ENCODE measurements at places on chromosomes 4 and X.

DNA sequence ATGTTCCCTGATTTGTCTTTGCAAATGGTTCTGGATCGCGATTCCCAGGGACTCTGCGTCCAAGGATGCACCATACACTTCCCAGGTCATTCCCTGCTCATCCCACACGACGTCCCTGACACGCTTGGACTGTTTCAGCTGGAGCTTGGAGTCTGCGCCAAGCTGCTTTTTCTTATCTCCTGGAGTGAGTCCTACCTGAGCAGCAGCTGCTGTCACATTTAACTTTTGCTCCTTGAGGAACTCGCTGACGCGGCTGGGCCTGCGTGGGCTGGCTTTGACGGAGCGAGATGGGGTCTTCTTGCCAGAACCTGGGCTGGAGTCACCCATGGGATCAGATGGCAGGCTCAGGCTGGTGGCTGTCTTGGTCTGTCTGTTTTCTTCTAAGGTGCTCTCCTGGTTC is 59.6 kb downstream of the GPRIN3 start:
- no peak for DNase-seq

GRCh38 chr4:105059337-105059736 is 87.3 kb upstream of the TET2 start:
- DNase-seq: peak; percentile 18

GRCh38 chrX:134599184-134599914 is 58.9 kb downstream of the PLAC1 start:
- DNase-seq: no peak

GRCh38 chr4:169253904-169254303 is 16.9 kb downstream of the SH3RF1 start:
- DNase-seq: no peak

DNA sequence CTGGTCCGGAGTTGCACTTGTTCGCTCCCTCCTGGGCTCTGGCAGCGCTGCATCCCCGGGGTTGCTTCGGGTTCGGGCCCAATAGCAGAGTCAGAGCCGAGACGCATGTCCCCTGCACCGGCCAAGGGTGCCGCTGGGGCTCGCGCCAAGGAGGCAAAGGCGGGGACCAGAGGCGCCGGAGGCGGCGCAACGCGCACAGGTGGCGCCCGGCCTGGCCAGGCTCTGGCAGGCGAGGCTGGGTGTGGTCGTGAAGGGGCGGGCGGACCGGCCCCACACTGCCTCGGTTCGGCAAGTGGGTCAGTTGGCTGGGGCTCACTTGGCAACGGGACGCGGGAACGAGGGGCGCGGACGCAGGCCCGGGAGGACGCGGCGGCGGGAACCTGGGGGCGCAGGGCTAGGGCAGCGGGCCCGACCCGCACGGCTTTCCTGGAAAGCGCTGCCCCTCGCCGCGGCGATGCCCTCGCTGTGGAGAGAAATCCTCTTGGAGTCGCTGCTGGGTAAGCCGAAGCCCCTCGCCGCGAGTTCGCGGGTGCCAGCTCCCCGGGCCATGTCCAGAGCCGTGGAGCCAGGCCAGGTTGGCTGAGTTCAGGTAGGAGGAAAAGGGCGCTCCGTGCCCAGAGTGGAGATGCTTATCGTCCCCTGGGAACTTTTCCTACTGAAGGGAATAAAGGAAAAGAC is at the start of gene CWH43:
Gene CWH43, plus strand, starts transcription at position 300 of the 678 bp plus-strand sequence. Its CDS starts 155 bp downstream, at position 455.
- DNase-seq: no peak

GRCh38 chr4:4420421-4420820 is 33.5 kb downstream of the NSG1 start:
- DNase-seq: no peak

GRCh38 chrX:132480581-132481203 is 8.1 kb downstream of the MBNL3 start:
- DNase-seq: peak; percentile 49

GRCh38 chr4:81030061-81030980 is at the start of gene BMP3:
Gene BMP3 (plus strand): TSS chr4:81030708. CDS start chr4:81031285, 577 bp downstream.
- DNase-seq: no peak

- DNase-seq: no peak
Measured at GRCh38 chr4:180794333-180794732, 1448.9 kb upstream of the TENM3 start.

- DNase-seq: no peak
Measured at GRCh38 chr4:148207068-148207467, 235.1 kb downstream of the NR3C2 start.

All from CD4-positive, alpha-beta T cell treated with Interleukin-2 at 100 ng/mL for 4 hours (primary cell).